ENCODE measurements at places on chromosomes 16 and 17.

DNA sequence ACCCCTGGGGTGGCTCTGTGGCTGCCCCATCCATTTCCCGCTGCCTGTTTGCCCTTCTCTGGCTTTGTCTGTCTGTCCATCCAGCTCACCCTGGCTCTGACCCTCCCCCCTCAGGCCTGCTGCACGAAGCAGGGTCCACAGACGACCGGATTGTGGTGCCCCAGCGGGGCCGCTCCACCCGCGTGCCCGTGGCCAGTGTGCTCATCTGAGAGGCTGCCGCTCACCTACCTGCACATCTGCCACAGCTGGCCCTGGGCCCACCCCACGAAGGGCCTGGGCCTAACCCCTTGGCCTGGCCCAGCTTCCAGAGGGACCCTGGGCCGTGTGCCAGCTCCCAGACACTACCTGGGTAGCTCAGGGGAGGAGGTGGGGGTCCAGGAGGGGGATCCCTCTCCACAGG is 761 bp upstream of the LAT start:
- no peak for DNase-seq

DNA sequence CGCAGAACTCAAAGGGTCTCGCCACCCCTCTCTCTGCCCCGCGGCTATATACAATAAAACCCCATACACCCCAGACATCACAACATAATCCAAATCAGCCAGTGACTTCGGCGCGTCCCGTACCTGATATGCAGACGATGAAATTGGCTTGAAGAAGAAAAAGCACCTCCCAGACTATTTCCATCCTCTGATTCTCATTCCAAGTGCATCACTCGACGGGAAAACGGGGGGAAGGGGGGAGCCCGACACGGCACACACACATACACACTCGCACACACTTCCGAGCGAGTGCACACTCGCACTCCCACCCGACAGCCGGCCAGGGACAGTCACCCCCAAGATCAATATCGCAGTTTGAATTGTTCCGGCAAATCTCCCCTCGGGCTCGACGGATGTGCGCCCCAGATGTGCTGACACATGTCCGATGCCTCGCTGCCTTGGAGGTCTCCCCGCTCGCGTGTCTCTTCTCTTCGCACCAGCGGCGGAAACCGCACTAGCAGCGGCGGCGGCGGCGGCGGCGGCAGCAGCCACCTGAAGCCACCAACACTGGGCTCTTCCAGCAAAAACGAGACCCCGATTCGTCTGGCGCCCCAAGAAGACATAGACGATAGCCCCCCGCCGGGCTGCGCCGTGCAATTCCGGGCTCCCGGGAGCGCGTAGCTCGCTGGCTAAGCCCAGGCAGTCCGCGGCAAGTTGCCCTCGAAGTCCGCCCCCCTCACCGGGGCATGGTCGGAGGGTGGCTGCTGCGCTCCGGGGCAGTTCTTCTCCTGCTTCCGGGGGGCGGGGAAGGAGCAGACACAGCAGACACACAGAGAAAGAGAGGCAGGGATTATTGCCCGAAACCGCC is 688 bp downstream of the CA10 start:
- no peak for DNase-seq

DNA sequence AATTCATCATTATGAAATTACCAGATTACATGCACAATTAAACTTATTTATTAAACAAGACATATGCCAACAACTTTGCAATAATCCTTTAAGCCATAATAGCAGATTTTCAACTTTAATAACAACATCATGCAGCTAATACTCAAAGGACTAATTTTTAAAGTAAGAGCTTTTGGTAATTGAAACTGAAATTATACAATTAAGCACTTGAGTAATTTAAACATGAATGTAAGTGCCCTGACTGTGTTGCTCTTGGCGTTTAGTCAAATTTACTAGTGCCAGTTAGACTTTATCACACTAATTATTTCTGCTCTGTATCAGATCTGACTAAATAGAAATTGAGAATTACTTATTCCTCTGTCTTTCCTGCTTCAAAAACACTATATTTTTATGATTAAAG is 46.8 kb upstream of the PSMD7 start:
- DNase-seq, result no peak

DNA sequence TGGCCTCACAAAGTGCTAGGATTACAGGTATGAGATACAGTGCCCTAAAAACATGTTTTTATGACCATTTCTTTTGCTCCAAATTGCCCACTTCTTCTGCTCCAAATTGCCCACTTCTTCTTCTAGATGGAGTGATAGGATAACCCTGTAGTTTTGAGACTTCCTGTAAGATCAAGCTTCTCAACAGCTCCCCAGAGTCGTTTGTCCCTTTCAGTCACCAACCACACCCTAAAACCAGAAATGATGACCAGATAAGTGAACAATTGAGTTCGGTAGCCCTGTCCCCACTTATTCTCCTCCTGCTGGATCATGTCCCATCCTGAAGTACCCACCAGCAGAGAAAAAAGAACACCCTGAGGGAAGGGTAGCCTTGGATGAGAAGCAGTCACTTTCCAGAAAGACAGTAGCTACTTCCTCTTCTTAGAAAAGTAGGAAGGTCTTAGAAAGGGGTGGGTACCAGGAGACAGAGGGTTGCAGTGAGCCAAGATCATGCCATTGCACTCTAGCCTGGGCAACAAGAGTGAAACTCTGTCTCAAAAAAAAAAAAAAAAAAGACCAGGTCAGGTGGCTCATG is 2.5 kb downstream of the ODAD4 start:
- no peak for DNase-seq

DNA sequence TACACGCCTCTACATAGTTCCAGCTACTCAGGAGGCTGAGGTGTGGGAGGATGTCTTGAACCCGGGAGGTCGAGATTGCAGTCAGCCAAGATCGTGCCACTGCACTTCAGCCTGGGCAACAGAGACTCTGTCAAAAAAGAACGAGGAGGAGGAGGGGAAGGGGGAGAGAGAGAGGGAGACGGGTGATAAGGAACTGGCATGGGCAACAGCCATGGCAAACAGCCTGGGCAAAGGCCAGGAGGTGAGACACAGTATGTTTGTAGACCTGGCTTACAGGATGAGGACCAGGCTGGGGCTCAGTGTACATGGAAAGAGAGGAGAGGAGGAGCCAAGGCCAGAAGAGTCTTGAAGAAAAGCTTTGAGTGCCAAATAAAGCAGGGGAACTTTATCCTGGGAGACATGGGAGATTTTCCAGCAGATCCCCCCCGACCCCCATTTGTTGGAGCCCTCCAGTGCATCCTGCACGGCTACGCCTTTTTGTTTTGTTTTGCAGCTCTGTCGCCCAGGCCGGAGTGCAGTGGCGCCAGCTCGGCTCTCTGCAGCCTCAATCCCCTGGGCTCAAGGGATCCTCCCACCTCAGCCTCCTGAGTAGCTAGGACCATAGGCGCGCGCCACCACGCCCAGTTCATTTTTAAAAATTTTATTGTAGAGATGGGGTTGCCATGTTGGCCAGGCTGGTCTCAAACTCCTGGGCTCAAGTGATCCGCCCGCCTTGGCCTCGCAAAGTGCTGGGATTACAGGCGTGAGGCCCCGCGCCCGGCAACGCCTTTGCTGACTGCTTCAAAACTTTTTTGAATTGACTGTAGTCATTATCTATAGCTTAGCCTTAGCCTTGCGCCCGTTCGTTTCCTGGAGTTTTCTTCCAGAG is 1.3 kb upstream of the ALKBH5 start:
- DNase-seq, result peak; percentile 44

DNA sequence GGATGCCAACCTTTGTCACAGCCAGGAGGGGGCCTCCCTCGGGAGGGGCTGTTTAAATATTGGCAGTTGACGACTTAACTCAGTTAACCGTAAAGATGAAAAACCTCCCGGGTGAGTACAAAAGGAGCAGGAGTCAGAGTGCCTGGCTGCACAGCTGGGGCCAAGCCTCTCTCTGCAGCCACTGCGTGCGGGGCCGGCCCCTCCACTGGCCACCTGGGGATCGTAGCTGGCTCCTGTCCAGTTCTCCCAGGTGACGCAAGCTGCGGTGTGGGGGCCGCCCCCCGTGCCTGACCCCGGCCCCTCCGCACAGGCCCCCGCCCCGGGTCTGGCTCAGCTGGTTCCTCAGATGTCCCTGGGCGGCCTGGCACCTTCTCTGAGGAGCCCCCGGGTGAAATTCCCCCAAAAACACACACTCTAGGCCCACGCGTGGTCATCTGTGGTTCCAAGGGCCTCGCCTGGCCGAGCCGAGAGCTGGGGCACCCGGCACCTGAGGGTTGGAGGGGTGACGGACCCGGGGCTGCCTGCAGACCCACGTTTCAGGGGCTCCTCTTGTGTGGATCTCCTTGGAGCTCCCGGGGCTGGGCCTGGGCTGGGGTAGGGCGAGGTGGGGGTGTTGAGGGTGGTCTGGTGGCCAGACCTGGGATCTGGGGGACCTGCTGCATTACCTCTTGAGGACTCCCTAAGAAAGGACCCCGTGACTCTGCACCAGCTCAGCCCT is 7.4 kb upstream of the CACNA1H start:
- DNase-seq, result no peak

GRCh38 chr16:1003391-1004347 is 22.1 kb downstream of the SOX8 start:
- no peak for DNase-seq

- no peak for DNase-seq
Observed at GRCh38 chr16:8966817-8967131, 3.1 kb upstream of the USP7 start.

- no peak for DNase-seq
Observed at GRCh38 chr17:42660692-42661345, 1.7 kb downstream of the TUBG2 start.

DNA sequence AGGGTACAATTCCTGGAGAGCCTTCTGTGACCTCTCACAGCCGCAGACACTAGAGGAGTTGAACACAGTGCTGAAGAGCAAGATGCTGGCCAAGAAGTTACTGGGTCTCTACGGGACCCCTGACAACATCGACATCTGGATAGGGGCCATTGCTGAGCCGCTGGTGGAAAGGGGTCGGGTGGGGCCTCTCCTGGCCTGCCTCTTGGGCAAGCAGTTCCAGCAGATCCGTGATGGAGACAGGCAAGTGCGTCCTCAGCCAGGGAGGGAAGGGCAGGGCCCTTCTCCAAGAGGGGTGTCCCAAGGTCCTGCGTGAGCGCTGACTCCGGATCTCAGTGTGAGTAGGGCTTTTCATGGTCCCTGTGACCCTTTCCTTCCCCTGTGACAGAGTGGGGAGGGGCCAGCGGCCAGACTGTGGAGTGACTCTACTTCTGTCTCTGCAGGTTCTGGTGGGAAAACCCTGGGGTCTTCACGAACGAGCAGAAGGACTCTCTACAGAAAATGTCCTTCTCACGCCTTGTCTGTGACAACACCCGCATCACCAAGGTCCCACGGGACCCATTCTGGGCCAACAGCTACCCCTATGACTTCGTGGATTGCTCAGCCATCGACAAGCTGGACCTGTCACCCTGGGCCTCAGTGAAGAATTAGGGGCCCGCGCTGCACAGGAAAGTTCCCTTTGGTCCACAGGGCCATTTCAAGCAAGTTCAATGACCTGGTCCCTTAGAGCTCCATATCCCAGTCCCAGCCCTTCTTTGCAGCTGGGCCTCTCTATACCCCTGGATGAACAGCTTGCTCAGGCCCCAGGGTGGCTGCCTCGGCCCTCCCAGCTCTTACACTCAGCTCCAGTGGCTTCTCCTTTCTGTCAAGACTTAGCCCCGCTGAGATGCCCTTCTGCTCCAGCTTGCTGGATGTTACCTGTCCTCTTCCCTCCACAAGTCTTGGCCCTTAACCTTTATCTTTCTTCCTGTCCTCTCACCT is 13.1 kb downstream of the MPO start:
- DNase-seq, result no peak

- no peak for DNase-seq
Observed at GRCh38 chr16:73610605-73611156, 562.8 kb upstream of the ZFHX3 start.

DNA sequence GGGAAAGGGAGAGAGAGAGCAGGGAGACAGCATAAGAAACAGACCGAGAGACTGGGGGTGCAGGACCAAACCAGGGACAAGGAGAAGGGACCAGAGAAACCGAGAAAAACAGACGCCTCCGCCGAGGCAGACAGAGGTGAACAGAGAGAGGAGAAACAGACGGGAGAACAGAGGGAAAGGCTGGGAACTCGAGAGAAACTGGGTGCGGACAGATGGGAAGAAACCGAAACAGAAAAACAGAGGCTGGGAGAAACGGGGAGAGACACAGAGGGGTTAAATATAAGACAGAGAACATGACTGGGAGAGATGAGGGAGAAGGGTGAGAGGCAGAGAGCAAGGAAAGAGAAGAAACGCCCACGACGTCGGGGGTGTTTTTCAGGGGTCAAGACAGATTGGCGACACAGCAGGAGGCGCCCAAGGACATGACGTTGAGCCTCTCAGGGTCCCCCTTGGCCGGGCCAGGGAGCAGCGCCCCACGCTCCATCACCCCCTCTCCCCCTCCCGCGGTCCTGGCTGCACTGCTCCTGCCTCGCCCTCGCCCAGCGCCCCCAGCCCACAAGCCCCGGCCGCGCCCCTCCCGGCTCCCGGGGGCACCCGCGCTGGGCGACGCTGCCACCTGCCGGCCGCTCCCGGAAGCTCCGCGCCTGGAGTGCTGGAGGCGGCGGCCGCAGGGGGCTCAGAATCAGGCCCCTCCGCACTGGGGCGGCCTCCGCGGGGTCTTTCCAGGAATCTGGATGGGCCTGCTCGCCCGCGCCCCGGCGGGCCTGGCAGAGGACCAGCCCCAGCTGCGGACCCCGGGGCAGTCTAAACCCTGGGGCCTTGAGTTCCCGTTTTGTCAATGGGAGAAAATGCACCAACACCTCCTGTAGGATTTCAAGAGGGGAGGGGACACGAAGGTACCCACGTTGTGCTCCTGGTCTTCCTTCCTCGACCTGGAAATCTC is 1.3 kb upstream of the TMEM92 start:
- DNase-seq, result peak; percentile 67

GRCh38 chr16:47055136-47055885 is 81.8 kb upstream of the DNAJA2 start:
- no peak for DNase-seq

GRCh38 chr16:12600116-12600515 is 203.6 kb downstream of the CPPED1 start:
- no peak for DNase-seq

GRCh38 chr17:59830007-59830630 is 62.6 kb downstream of the TUBD1 start:
- DNase-seq, result peak; percentile 46

DNA sequence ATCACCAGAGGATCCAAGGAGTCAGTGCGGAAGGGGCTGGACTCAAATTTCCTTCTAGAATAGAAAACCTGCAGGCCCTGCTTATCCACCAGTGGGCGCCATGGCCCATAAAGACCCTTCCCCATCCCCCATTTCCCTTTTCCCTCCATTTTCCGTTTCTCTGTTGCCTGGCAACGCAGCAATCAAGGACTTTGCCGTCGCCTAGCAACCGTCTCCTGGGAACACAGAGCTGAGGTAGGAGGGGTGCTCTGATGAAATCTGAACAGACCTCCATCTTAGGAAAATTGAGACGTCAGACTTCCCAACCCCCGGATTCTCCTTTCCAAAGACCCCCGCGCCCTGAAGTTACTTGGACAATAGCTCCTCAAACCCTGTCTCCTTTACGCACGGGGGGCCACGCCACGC is 5.7 kb downstream of the DLG4 start:
- DNase-seq, result peak; percentile 87

DNA sequence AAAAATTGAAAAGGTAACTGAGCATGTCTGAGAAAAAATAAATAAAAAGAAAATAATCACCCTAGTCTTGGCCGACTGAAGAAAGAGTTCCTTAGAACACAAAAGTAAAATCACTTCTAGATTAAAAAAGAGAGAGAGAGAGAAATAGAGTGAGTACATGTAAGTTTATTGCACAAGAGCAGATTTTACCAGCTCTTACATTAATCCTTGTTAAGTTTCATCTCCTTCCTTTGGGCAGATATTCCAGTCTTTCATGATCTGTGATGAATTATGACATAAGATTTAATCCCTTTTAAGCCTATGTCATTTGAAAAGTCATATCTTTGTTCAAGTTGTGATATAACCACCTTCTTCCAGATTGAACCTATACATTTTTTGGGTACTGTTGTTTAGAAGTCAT is 54.8 kb downstream of the NFAT5 start:
- DNase-seq, result no peak
